ENCODE measurements at places on chromosomes 2 and 18.

- no peak for DNase-seq
Measured at GRCh38 chr2:104425850-104426595, 427.9 kb upstream of the POU3F3 start.

- DNase-seq, result no peak
Measured at GRCh38 chr2:143081616-143082015, 47.6 kb upstream of the ARHGAP15 start.

GRCh38 chr2:150700666-150701580, 213.5 kb upstream of the RND3 start:
- DNase-seq, result no peak

GRCh38 chr2:133865141-133865540, 296.9 kb upstream of the NCKAP5 start:
- no peak for DNase-seq

GRCh38 chr2:222982909-222983265, 69.1 kb upstream of the KCNE4 start:
- no peak for DNase-seq

- DNase-seq, result no peak
Measured at GRCh38 chr2:16728351-16729136, 62.9 kb upstream of the CYRIA start.

DNA sequence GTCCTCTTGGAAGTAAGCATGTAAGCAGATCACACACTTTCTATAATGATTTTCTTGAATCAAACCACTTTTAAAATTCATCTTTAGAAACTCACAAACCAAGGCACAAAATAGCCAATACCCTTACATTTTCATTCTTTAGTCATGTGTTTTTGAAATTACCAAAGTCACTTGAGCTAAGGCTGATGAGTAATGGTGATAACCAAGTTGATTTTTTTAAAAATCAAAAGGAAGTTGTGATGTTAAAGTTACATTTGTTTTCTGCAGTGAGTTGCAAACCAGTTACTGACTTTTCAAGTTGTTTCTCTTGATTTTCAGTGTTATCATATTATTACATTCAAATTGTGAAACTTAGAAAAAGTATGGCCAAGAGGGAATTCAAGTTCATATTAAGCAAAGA, 21.5 kb upstream of the IL18RAP start:
- DNase-seq, result no peak

GRCh38 chr18:57296336-57296735, 56.0 kb upstream of the ST8SIA3 start:
- no peak for DNase-seq

DNA sequence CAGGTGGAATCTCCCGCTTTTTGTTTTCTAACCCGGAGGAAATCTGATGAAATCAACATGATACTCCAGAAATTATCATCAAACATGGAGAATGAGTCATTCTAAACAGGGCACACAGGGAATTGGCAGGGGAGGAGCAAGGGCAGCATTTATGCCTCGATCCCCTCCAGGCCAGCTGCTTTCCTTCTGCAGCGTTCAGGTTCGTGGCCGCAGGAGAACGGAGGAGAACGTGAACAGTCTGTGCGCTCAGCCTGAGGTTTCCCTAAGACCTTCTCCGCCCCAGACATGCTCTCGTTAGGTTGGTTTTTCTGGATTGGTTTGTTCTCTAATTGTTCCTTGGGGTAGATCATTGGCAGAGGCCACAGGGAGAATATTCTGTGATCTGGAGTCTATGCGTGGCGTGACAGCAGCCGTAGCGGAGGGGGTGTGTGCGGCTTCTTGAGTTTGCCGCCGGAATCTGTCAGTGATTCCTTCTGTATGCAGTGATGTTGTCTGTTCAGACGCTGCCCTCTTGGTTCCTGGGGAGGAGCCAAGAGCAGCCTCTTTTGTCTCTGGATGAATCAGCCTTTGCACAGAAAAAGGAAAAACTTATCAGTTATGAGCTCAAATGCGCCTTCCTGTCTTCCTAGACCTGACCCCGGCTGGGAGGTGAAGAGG, 75.9 kb downstream of the SH3BP4 start:
- no peak for DNase-seq

- no peak for DNase-seq
Measured at GRCh38 chr2:10765914-10766313, 44.5 kb downstream of the ATP6V1C2 start.

DNA sequence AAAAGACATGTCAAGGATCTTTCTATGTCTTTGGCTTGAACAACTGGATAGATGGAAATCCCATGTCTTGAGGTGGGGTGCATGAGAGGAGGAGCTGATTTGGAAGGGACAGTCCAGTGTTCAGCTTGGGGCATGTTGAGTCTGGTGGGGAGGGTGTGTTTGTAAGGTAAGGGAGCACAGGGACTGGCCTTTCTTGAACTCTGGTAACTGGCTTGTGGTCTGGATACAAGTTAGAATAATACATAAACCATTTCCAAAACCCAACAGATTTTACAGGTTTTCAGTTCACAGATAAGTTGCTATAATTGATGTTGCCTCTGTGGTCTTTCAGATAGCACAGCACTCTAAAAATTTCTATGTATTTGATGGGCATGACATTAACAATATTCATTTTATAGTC, 24.2 kb downstream of the RHBDD1 start:
- no peak for DNase-seq

- DNase-seq, result no peak
Measured at GRCh38 chr2:232876978-232877441, 6.9 kb downstream of the SNORC start.

DNA sequence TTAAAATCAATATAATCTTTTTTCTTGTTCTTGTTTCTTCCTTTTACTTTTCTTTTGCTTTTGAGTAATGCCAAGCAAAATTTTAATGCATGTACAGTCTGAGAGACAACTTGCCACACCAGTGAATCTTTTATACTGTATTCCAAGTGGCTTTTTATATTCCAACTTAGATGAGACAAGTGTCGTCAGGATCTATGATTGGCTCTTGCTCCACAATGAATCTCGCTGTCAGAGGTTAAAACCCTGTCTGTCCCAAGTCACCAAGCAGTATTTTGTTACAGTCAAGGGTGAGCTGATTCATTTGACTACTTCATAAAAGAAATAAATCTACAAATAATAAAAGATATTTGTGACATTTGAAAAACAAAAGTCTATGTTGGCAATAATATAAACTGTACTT, at the start of gene MSTN:
Gene MSTN, minus strand, starts transcription at position 129 of the 400 bp plus-strand sequence. CDS start 133 bp downstream, outside the sequence.
- no peak for DNase-seq
